Activated naive CD8-positive, alpha-beta T cell treated with anti-CD3 and anti-CD28 coated beads, Interleukin-2, amount 10 ng/mL, durations not matched to agents 7 days and 5 days (primary cell): ENCODE measurements at places on chromosomes 6 and 20. TPM values are rescaled to one million over a fixed set of nuclear protein-coding genes. Genes with fewer than 3 reads are reported as not detected.

GRCh38 chr6:83613378-83613777 lies 95.5 kb downstream of the SNAP91 start:
- DNase-seq = no peak

DNA sequence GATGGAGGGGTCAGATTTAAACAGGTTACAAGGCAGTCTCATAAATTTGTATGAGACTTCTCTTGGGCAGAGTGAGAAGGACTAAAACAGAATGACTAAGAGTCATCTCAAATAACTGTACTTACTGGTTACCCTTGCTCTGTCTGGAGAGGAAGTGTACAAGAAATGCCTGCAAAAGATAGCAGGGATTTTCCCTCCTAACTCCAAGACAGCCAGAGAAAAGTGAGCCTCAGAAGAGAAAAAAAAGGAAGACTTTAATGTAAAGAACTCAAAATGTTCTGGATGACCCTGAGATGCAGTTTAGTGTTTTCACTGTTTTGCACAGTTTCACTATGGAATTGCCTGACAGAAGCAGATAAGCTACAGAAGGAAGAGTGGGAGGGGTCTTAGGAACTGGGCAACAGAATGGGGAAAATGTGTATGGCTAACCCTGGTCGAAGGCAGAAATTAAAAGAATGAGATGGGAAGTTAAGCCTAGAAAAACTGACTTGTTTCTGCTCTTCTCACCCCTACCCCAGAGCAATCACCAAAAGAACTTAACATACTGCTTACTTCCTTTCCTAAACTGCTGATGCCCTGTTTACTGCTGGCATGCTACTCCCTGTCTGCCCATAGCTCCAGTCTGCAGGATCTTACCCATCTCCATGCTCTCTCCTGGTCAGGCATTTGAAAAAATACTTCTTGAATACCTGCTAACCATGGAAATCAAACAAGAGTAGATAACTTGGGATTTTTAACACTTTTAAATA lies 98.1 kb upstream of the MARCKS start:
- no peak for DNase-seq

DNA sequence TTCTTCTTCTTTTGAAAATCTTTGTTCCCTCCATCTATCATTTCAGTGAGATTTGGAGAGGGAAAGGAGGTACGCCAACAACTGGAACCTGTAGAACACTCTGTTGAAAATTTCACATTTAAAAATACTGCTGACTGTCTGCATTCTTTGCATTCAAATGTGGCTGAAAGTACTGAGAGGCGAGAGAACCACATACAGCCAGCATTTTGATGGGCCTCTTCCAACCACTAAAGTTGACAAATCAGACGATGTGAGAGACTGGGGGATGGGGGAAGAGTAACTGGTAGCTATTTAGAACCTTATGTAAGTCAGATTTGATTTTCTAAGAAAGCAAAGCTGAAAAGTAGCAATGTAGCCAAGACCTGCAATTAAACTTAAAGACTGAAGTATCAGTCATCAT lies 77.5 kb downstream of the FKBP5 start:
- no peak for DNase-seq

The FAXC gene
- not detected for total RNA-seq

The CST5 gene
- total RNA-seq = not detected
